ENCODE measurements at places on chromosomes 3 and 15.

GRCh38 chr3:112437146-112438022 is 61.9 kb downstream of the BTLA start:
- DNase-seq, result peak; percentile 77

GRCh38 chr15:31598620-31599019 is 272.0 kb downstream of the KLF13 start:
- no peak for DNase-seq

GRCh38 chr3:39169712-39170111 is 16.3 kb upstream of the CSRNP1 start:
- DNase-seq, result no peak

DNA sequence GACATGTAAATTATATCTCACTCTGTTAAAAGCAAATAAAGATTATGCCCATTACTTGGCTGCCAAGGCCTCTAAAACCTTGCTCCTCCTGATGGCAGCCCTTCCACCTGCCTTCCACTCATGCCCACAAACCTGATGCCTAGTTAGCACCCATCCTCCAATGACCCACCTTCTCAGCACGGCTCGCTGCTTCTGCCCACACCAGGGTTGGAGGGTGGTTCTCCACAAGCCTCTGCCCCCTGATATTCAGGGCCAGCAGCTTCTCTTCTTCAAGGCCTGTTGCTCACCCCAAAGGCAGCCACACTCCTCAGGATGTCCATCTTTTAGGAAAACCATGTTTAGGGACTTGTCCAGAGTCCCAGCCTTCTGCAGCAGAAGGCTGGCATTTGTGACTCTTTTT is 263.4 kb upstream of the TLE3 start:
- no peak for DNase-seq

DNA sequence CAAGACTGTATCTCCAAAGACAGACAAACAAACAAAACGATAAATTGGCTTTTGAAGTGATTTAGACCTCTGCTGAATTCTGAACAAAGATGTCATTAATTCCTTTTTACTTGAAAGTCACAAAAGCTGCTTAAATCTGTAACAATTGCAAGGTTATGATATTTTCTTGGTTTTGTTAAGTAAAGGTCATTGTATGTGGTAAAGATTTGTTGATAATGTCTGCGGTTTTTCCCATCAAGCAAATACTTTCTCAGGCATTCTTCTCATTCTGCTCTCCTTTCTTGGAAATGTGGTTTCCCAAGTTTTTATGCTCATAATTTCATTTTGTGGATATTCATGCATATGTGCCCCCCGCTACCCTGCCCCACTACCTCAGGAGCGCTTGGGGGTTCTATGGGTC is 116.5 kb downstream of the SLMAP start:
- no peak for DNase-seq

GRCh38 chr15:22895465-22896190 is 57.2 kb downstream of the NIPA2 start:
- no peak for DNase-seq

- peak; percentile 14 for DNase-seq
These were observed at the start of gene GATA2 for GRCh38 chr3:128492671-128493569. TSS of gene GATA2 (minus strand) at chr3:128493201. CDS start at chr3:128487031, 6,170 bp downstream.

GRCh38 chr3:116833202-116833601 is 123.6 kb downstream of the TUSC7 start:
- DNase-seq, result no peak

DNA sequence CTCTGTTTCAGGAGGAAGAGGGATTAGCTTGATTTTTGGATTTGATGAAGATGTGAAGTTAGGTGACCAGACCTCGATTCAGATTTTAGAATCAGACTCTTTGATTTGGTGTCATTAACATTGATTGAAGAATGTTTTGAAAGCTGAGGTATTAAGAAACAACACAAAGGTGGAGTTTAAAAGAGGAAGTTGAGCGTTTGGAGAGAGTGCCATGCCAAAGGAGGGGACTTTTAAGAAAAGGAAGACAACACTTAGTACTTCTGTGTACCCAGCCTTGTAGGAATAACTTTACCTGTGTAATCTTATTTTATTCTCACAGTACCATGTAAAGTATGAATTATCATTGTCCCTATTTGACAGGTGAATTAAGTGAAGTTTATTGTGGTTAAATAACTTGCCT is 34.4 kb downstream of the PPARG start:
- no peak for DNase-seq

All from OCI-LY7 (cell line).